ENCODE measurements at places on chromosomes 5 and 9.
A peak's percentile ranks its signal among the peaks of the same experiment; 100 is the strongest.

- DNase-seq, result no peak
These were observed 27.7 kb upstream of the CDC23 start for GRCh38 chr5:138240650-138241385.

GRCh38 chr5:113192541-113192940, 215.9 kb downstream of the DCP2 start:
- DNase-seq, result no peak

DNA sequence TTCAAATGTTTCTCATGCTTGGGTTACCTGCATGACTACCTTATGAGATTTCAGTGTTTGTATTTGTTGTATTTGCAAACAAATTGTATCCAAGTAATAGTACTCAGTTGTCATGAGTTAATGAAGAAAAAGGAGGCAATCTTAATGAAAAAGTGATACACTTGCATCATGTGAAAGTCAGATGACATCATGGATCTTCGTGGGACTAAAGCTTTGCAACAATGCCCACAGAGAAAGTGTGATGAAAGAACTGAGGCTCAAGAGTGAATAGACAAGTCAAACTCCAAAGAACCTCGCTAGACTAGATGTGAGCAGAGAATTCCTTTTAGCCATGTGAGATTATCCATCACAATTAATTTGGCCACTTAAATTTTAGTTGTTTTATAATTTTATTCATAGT, 75.4 kb upstream of the ADRB2 start:
- no peak for DNase-seq

- DNase-seq, result no peak
These were observed 62.2 kb upstream of the IL17B start for GRCh38 chr5:149441194-149441753.

- DNase-seq, result no peak
These were observed 592.5 kb upstream of the CLINT1 start for GRCh38 chr5:158451203-158451992.

GRCh38 chr5:52582313-52582712, 205.4 kb upstream of the ITGA1 start:
- DNase-seq, result peak; percentile 3

DNA sequence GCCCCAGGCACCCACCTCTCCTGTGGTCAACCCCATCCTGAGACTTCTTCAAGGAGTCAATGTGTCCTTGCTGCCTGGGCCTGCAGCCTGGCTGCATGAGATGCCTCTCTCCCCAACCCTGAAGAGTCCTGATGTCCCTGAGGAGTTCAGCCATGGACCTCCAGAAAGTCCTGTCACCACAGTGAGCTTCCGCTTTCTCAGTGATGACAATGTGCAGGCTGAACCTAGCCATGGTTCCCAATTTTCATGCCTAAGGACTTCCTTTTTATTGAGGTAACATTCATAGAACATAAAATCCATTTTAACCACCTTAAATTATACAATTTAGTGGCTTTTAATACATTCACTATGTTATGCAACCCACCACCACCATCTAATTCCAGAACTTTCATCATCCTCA, 29.1 kb downstream of the DAP start:
- DNase-seq, result no peak

- DNase-seq, result no peak
These were observed 34.2 kb upstream of the IL7R start for GRCh38 chr5:35822511-35822910.

DNA sequence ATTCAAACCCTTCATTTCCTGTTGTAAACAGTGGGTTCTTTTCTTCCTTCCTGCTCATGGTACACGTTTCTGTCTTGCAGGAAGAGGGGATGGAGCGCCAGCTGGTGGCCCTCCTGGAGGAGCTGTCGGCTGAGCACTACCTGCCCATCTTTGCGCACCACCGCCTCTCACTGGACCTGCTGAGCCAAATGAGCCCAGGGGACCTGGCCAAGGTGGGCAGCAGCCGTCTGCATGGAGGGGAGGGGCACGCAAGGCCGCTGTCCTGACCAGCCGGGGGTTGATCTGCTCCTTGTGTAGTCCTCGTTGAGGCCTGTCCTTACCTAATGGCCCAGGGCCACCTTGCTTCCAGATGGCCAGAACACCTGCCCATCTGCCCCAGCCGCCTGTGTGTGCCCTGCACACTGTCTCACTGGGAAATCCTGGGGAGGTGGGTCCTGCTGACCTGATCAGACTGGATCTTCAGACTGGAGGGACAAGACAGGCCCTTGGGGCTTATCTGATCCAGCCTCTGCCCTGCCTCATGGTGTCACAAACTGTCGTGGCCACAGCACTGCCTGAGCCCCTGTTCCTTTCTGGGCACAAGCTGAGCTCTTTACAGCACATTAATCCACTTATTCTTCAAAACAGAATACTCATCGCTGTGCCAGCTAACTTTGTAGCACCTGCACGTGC, 44.7 kb downstream of the LRSAM1 start:
- DNase-seq, result no peak

- peak; percentile 20 for DNase-seq
These were observed 465.9 kb downstream of the CDH9 start for GRCh38 chr5:26572480-26572879.

DNA sequence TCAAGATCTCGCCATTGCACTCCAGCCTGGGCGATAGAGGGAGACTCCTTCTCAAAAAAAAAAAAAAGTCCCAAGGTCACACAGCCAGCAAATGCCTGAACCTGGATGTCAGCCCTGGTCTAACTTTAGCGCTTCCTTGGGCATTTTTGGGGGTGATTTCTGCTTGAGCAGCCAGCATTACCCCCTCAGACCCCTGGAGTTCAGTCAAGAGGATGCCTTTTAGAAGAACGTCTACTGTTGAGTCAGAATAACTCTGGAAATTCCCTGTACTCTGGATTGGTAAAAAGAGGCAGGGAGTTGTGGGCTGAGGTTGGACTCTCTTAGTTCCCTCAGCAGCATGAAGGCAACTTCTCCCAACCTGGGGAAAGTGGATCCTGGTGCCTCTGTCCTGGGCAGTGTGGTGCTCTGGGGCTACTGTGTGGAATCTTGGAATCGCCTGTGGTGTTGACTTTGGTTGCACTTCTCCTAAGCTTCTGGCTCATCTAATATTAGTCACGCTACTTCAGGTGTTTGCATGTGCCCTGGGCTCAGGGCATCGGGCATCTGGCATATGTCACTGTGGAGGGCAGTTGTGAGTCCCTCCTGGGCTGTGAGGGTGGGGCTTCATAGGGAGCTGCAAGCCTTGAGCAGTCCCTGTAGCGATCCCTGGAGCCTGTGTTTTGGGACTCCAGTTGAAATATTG, 32.2 kb downstream of the STXBP1 start:
- no peak for DNase-seq

- peak; percentile 72 for DNase-seq
These were observed 65.9 kb downstream of the DAP start for GRCh38 chr5:10695055-10695649.

DNA sequence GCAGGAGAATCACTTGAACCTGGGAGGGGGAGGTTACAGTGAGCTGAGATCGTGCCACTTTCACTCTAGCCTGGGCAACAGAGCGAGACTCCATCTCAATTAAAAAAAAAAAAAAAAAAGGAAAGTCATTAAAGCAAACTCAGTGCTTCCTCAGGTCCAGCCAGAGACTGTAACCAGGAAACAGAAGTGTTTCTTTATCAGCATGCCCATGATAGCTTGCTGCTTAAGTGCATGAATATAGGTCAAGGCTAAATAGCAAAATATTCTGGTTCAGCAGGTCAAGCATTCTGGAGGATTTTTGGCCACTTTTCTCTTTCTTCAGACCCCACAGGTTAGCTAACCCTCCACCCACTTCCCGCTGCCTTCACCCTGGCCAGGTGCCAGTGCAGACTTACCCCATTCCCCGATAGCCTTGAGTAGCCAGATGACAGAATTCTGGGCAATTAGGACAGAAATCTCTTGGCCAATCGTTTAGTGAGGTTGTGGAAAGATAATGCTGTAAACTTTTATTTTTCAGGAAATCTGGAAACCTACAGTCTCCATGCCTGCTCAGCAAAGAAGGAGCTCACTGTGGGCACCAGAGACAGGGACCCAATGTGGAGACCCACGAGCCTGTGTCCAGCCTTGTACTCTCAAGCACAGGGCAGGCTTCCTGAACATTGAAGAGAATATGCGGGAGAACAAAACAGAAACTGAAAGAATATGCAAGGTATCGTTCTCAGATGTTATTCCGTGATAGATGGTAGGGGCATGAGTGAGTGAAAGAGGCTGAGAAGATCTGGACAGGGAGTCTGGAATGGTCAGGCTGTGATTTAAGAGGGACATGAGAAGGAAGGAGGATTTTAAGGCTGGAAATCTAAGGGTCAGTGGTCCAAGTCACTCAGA, 4.2 kb upstream of the UGT3A2 start:
- DNase-seq, result no peak

- DNase-seq, result no peak
These were observed 20.1 kb upstream of the IFNB1 start for GRCh38 chr9:21097817-21098216.

DNA sequence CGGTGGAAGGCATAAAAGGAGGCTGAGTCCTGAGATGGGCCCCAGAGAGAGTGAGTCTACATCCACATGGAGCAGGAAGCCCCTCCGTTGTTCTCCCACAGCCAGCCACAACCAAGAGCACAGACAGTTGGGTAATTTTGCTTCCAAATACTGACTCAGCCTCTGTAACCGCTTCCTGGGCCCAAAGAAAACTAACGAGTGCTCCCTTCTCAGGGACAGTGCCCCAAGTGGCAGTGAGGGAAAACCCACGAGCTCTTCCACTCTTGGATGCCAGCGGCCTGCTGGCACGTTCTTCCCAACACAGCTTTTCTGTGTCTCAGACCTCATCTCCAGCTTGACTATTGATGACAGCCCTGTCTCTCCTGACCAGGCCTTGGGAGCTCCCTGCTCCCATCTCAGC, 207.6 kb downstream of the FSTL4 start:
- peak; percentile 63 for DNase-seq

- DNase-seq, result no peak
These were observed 514 bp downstream of the FOXB2 start for GRCh38 chr9:77019926-77020412.

- DNase-seq, result no peak
These were observed 1.6 kb downstream of the ARSI start for GRCh38 chr5:150301170-150301505.

- DNase-seq, result no peak
These were observed 3.9 kb downstream of the CYFIP2 start for GRCh38 chr5:157269761-157270272.

GRCh38 chr5:157582731-157583620, 7.4 kb upstream of the ADAM19 start:
- DNase-seq, result no peak

- no peak for DNase-seq
These were observed 15.4 kb upstream of the ZNF622 start for GRCh38 chr5:16480821-16481538.

DNA sequence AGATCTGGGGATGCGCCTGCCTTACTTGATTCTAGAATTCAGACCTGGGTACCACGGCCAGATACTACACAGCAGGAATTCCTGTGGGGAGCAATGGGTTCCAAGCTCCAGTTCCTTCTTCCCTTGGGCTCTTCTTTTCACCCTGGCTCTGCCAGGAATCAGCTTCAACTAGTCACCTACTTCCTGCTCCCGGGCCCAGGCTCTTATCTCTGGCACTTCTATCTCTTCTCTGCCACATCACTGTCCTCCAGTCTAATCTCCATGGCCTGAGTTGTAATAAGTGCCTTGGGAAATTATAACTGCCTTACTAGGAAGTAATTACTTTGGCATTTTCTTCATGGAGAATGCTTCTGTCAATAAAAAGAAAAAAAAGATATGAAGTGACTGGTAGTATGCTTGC, 26.2 kb upstream of the SERINC5 start:
- DNase-seq, result no peak

- no peak for DNase-seq
These were observed 289.8 kb upstream of the ANKRD55 start for GRCh38 chr5:56522960-56523359.

DNA sequence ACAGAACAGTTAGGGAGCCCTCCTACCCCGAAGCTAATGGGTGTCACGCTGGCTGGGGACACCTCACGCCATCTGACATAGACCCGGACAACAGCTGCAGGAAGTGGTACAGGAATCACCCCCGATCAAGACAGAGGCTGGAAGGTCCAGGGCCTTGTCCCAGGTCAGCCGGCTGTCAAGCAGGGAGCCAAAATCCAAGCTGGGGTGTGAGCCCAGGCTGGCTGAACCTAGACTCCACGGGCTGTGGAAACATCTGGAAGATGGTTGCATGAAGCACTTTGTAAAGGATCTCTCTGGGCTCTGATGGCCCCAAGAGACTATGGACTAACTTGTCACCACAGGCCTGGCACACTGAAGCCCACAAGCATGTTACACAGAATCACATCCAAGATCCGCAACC, 68.9 kb upstream of the STXBP1 start:
- no peak for DNase-seq

DNA sequence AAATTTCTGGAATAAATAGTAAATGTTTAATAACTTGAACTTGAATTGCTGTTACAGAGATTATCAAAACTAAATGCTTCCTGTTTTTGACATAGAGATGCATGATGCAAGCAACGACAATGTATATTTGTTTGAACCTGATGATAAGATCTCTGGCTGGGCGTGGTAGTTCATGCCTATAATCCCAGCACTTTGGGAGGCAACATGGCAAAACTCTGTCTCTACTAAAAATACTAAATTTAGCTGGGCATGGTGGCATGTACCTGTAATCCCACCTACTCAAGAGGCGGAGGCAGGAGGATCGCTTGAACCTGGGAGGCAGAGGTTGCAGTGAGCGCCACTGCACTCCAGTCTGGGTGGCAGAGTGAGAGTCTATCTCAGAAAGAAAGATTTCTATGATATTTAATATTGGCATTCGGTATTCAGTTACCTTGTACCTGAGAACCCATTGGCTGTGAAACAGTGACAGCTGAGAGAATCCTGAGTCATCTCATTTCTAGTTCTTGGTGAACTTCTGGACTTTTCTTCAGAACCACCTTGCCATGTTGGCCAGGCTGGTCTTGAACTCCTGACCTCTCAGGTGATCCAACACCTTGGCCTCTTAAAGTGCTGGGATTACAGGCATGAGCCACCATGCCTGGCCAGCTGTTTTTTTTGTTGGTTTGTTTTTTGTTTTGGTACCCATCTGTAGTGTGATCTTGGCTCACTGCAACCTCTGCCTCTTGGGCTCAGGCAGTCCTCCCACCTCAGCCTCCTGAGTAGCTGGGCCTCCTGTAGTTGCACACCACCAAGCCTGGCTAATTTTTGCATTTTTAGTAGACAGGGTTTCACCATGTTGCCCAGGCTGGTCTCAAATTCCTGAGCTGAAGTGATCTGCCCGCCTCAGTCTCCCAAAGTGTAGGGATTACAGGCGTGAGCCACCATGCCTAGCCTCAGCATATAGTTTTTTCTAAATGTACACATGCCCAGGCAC, 10.0 kb upstream of the FGF18 start:
- no peak for DNase-seq

- DNase-seq, result no peak
These were observed 21.1 kb upstream of the TLR4 start for GRCh38 chr9:117682955-117683710.

DNA sequence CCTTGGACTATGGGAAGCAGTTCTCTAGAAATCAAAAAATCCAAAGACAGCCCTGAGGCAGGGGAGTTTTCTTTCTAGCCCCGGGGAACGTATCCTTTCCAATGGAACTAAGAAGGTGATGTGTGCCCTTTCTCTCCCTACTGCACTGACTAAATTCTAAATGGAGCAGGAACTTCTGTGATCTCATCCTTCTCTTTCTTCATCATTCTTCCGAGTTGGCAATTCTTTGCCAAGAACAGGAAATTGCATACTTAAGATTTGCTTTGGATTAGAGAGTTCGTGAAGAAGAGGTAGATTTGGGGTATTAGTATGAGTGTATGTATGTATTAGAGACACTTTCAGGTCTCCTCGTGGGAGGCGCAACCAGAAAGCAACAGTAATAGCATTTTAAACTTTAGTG, 178.0 kb upstream of the PIK3R1 start:
- DNase-seq, result no peak

GRCh38 chr5:124582561-124582840, 163.9 kb downstream of the ZNF608 start:
- no peak for DNase-seq

GRCh38 chr5:95824747-95825146, 2.2 kb upstream of the GLRX start:
- no peak for DNase-seq
